ENCODE measurements at places on chromosomes 3 and 15.

DNA sequence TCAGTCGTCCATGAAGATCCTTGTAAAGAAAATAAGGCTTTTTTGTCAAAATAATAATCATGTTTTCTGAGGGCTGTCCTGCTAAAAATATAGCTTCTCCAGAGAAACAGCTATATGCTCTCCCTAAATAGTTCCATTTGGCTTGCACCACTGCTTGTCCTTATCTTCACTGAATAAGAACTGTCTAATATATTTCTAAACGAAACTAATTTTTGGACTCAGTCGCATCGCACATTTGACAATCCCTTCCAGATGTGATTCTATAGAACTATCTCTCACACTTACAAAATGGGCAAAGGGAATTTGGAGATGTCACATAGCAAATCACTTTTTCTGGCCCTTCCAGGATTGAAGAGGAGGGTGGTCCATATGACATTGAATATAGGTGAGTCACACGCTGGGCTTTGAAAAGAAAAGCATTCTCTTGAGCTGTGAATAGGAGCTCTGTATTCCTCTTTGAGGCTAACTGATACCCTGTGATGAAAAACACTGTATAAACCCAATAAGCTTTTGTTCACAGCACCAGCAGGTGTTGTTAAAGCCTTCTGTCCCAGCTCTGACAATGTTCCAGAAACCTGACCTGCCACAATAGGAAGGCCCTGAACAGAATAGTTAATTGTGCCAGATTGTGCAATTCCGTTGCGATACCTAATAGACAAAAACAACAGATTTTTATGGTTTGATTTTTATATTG is 1144.2 kb downstream of the ROBO2 start:
- DNase-seq, result peak; percentile 39

GRCh38 chr3:23691357-23691895 is 114.3 kb upstream of the UBE2E1 start:
- no peak for DNase-seq

DNA sequence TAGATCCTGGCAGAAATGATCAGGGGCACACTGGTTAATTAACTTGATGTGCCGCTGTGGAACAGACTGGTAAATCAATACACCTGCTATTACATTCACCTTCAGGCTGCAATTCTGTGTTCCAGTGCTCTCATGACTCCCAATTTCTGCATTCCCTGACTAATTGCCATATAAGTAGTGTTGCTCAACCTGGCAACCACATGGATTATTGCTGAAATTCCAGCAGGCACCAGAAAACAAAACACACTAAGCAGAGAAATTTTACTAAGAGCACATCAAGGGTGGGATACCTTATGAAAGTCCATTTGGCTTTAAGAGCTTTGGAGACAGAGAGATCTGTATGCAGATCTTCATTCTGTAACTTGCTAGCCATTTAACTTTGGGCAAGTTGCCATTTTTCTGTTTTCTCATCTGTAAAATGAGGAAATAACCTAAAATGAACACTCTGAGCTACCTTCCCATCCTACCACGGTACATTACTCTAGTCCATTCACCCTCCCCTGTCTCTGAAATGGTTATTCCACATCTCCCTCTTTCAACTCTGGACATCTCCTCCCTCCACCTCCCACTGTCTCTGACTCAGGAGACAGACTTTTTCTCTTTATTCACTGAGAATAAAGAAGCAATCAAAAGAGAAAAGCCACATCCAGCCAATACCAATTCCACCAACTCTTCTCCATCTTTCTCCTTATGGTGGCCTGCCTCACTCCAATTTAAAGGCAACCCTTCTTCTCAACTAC is 54.6 kb downstream of the STAC start:
- DNase-seq, result peak; percentile 8

DNA sequence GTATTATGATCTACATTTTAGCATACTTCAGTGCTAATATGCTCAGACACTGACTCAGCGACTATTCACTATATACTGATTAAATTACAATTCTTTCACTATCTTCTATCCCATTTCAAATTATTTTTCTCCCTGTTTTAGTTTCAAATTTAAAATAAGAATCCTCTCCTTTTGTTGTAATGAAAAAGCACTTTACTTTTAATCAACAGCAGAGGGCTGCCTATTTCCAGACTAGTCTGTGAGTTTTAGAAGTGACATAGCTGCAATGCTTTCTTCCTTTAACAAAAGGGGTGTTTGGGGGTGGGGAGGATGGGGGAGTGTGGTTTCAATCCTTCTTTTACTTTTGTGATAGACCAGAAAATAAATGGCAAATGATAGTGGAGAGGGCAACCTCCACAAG is 2.4 kb downstream of the NEDD4 start:
- DNase-seq, result peak; percentile 10

DNA sequence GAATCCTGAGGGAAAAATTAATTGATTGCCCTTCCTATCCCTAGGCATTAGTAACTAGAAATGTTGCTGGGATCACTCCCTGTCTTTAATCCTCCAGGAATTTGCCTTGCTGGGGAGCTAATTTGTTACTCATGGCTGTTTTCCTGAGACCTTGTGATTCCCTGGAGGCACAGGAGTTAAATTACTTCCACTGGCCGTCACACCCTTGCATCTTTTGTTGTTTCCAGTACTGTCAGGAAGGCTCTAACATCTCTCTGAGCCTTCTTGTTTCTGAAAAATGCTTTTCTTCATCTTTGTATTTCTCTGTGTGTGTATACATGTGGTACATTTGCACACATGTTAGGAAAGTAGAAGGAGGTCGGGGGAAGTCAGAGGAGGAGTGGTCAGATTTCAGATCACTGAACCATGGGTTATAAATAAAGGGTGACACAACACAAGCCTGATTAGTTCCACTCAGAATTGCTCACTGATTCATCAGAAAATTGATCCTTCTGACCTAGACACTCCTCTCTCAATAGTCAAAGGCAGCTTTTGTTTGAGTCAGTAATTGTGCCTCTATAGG is 23.5 kb upstream of the LRRFIP2 start:
- DNase-seq, result no peak

- no peak for DNase-seq
These were observed 27.9 kb downstream of the SIDT1 start for GRCh38 chr3:113560271-113560670.

DNA sequence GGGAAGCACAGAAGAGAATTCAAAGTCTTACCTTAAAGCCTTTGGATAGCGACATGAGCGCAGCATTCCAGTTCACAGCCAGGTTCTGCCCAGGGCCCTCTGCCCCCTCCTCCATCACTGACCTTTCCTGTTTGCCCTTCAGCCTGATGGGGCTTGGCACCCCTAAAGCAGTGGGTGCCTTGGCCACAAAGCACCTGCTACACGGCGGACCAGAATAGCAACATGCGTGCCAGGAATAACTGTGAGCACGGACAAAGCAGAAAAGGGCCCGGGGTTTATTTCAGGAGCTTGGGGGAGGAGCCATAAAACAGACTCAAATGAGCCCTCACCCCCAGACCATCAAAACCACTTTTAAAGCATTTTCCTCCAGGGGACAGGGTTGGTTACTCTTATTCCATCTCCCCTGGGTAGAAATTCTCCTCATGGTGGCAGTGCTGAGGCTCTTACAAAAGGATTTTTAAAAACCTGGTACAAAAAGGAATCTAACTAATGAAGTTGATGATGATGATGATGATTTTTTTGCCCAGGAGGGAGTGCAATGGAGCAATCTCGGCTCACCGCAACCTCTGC is 135.4 kb downstream of the KLF13 start:
- DNase-seq, result no peak

DNA sequence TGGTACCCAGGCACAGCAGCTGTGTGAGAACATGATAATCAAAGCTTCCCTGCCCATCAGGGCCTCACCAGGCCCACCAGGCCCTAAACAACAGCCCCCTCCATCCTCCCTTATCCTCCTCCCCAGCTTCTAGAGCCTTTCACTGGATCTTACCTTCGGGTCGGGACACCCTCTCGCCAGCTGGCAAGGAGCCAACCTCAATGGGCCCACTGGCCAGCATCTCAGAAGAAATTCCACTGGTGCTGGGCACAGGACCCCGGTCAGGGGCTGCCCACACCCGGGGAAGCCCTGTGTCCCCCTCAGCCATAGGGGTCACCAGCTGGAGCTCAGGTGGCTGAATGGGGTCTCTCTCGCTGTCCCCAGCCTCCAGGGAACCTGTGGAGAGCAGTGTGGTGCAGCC is 6.8 kb upstream of the QARS1 start:
- DNase-seq, result no peak

- DNase-seq, result no peak
These were observed 4.8 kb downstream of the IGSF10 start for GRCh38 chr3:151456065-151456464.

DNA sequence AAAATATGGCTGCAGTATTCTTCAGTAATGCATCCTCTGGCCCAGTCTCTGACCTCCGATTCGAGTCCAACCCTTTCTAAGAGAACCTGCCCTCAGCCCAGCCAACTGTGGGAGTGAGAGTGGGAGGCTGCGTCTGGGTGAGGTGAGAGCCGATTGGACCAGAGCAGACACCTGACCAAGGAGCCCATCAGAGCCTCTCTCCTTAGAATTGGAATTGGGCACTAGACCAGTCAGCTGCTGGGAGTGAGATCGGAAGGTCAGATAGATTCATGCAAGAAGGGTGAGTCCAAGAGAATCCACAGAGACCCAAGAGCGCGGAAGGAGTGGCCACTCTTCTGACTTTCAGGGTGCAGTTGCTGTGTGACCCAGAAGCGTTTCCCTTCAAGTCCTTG is 10.2 kb downstream of the RASL12 start:
- DNase-seq, result no peak

- DNase-seq, result no peak
These were observed 144.4 kb upstream of the RARB start for GRCh38 chr3:25283613-25284012.

GRCh38 chr15:74400915-74401757 is 32.6 kb downstream of the SEMA7A start:
- no peak for DNase-seq

- no peak for DNase-seq
These were observed 13.2 kb downstream of the USP3 start for GRCh38 chr15:63517628-63518027.

DNA sequence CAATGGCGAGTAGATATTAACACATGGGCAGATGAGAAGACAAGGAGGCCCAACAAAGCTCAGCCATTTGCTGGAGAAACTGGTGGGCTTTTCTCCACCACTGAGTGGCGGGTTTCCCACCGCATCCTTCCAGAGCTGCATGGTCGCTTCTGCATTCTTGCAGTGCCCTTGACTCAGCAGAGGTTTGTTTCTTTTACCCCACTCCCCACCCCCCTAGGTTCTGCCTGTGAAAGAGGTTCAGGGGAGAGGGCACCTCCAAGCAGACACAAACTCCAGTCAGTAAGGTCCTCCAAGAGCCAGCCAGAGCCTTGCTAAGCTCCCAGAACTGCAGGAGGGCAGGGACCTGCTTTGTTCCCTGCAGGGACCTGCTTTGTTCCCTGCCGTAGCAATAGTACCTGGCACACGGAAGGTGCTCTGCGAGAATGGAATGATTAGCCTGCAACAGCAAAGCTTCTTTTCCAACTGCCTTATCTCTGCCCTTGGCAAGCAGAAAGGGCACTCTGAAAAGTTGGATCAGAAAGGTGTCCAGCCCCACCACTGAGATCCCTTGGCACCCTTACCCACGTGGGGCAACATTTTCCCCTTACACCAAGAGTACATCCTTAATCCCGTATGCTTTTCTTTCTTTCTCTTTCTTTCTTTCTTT is 1.4 kb downstream of the PAQR5 start:
- DNase-seq, result no peak

- DNase-seq, result no peak
These were observed 41.7 kb upstream of the GP5 start for GRCh38 chr3:194440756-194441155.

GRCh38 chr3:186986816-186987215 is 56.5 kb downstream of the ST6GAL1 start:
- no peak for DNase-seq

- DNase-seq, result peak; percentile 75
These were observed 47.6 kb upstream of the POMGNT2 start for GRCh38 chr3:43153216-43154083.

GRCh38 chr15:28456476-28457395 is 76.0 kb downstream of the GOLGA8G start:
- no peak for DNase-seq

- DNase-seq, result peak; percentile 44
These were observed 516.9 kb upstream of the TBL1XR1 start for GRCh38 chr3:177713928-177714900.

DNA sequence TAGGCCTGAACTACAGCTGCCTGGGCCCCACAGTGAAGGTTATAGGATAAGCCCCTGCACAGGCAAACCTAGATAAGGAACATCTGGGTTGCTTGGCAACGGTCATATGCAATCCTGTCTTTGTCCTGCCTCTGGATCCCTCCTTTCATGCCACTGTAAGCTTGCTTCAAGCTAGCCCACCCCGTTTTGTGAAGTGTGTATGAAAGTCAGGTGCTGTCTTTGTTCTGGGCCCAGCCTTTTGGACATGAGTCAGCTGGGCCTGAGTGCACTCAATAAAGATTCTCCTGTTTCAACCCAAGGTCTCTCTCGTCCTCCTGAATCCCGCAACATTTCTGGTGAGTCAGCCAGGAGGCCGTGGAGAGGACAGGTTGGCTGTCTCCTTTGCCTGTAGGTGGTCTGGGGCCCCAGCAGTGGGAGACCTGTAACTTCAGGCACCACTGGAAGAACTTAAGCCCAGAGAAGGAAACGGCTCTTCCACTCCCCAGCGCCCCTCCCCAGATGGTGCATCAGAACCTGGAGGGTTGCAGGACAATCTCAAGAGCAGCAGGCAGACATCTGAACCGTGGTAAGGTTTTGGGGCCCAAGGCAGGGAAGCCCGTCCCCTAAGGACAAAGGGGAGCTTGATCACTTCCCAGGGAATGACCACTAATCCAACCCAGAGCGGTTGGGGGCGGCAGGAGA is 8.3 kb upstream of the SLC9C1 start:
- no peak for DNase-seq

GRCh38 chr3:152519376-152519775 is 250.6 kb downstream of the MBNL1 start:
- no peak for DNase-seq

DNA sequence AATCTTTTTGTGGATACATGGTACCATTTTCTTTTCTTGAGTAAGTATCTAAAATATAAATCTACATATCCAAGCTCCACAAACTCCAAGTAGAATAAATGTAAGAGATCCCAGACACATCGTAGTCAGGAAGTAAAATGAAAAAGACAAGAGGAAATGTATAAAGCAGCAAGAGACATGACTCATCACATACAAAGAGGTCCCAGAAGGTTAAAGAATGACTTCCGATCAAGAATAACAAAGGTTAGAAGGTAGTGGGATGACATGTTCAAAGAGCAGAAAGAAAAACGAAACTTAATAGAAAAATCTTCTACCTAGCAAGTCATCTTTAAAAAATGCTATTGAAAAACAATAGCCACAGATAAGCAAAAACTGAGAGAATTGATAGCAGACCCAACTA is 705.8 kb downstream of the NR2F2 start:
- DNase-seq, result no peak

DNA sequence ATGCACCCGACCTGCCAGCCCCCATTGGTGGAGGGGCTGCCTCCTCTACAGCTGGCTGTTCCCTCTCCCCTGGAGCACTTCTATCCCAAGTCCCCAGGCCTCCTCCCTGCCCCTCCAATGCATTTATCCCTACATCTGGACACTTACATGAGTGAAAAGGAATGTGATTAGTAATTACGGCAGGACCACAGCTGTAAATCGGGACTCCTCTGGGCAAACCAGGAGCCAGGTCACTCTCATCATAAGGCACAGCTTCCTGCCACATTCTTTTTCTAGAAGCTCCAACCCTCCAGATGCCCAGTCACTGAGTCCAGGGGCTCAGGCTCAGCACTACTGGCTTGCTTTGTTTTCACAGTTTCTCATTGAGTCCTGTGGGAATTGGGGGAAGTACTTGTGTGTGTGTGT is 54.3 kb downstream of the IL20RB start:
- no peak for DNase-seq

- DNase-seq, result no peak
These were observed 19.9 kb downstream of the NDUFB5 start for GRCh38 chr3:179624451-179624850.

All from brain (organoid and tissue), 16 donors.